Stimulated activated CD8-positive, alpha-beta memory T cell treated with anti-CD3 and anti-CD28 coated beads, Interleukin-4, amount 100 ng/mL, for 4 hours (primary cell): ENCODE measurements at places on chromosomes 1 and 21.

- DNase-seq, result no peak
These were observed 21.6 kb downstream of the MAPKAPK2 start for GRCh38 chr1:206706298-206706791.

- DNase-seq, result no peak
These were observed 672.3 kb upstream of the CXADR start for GRCh38 chr21:16840538-16840937.

GRCh38 chr1:6386371-6386949 is 7.1 kb downstream of the ACOT7 start:
- DNase-seq, result no peak

GRCh38 chr1:228258486-228258885 is 50.6 kb downstream of the OBSCN start:
- DNase-seq, result no peak

- DNase-seq, result no peak
These were observed 128.4 kb downstream of the RGS21 start for GRCh38 chr1:192445241-192445640.

DNA sequence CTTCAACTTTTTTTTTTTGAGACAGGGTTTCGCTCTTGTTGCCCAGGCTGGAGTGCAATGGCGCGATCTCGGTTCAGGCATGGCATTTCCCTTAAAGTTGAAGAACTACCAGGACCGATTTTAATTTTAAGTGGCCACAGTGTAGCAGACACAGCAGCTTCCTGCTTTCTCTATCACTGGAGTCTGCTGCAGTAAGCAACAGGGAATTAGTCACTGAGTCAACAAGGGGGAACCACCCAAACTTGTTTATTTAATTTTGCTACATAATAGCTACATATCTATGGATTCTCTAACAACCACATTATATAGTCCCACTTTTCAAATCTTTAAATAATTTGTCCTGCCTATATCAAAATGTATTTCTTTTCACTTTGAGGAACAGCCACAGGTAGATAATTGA is 12.5 kb upstream of the TNNI3K start:
- DNase-seq, result no peak

DNA sequence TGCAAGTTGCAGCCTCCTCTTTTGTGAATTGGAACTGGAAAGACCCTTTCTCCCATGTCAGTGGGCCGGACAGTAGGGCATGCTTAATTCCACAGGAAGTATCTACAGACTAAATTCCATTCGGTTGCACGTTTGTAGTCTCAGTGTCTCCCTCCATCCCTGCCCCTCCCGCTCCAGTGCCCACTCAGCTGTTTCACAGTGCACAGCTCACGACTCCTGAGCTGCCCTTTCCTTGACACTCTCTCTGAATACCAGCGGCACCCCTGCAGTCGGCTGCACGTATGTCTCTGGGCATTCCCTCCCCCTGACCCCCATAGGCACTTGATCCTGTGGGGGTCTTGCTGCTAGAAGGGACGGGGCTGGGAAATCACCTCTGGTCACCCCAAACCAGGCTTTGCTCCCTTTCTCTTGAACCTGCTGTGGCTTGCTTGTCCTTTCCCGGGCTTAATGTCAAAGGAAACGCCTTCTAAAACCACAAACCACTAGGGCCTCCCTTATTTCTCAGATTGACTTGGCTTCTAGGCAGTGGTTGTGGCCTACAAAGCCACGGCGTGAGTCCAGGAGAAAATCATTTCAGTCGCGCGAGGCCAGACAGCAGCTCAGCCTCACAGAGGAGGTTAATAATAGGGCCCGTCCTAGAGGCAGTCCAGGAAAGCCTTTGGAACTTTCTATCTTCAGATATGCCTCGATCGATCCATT is 365.3 kb upstream of the PROX1 start:
- DNase-seq, result no peak

DNA sequence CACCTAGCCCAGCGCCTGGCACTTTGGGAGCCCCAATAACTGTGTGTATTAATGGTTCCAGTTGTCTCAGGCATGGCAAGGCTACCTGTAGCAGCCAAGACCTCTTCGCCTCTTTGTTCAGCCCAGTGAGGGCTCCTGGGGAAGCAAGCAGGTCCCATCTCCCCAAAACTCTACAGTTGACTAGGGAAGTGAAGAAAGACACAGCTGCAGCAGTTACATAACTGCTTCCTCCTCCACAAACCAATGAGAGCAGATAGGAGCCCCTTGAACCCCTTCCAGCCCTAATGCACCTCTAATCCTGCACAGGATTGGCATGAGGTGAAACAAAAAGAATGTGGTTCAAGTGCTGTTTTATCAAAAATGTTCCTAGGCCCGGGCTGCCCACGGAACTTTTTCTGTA is 100.5 kb downstream of the SYF2 start:
- DNase-seq, result no peak

DNA sequence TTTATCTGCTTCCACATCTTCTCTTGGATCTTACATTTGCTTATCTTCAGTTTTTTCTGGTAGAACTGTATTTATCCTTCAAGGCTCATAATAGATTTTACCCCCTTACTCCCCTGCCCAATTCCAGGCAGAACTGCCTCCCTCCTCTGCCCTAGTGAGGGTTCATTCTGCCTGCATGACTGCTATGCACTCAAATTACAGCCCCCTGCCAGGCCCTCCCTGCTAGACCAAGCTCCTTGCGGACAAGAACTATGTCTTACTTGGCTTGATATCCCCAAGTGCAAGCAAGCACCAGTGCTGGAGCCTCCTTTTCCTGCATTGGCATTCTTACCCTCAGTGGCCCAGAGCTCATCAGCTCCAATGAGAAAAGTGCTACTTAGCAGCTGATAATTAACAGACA is 18.1 kb downstream of the MAPKAPK2 start:
- DNase-seq, result no peak

DNA sequence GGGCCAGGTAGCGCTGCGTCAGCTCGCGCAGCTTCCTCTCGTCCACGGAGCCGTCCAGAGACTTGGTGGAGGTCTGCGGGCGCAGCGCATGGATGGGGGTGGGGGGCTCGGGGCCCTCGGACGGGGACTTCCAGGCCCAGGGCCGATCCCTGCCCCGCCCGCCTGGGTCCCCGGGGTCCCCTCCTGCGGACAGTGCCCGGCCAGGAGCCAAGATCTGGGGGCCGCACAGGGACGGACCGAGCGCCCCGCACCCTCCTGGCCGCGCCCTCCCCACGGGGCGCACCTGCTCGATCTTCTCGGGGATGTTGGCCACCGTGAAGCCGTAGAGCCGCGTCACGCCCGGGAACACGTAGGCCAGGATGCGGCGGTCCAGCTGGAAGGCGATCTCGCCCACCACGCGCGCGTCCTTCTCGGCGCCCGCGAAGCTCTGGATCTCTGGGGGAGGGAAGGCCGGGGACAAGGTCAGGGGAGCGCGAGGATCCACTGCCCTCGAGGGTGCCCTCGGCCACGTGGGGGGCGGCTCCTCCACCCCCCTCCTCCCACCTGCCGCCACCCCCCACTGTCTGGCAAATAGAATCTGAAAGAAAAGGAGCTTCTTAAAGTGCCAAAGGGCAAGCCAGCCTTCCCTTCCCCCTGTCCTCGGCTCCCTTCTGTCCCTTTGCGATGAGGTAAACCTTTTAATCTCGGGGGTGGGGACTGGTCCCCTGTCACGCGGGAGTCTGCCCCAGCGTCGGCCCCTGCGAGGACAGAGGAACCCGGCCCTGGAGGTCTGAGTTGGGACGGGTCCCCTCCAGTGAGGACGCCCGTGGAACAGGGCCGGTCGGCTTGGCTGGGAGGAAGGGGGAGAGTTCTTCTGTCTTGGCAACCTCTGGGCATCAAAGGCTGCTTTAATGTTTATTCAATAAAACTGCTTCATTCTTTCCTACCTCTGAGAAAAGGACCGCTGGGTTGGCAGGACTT is 6.5 kb upstream of the FTCD start:
- no peak for DNase-seq

DNA sequence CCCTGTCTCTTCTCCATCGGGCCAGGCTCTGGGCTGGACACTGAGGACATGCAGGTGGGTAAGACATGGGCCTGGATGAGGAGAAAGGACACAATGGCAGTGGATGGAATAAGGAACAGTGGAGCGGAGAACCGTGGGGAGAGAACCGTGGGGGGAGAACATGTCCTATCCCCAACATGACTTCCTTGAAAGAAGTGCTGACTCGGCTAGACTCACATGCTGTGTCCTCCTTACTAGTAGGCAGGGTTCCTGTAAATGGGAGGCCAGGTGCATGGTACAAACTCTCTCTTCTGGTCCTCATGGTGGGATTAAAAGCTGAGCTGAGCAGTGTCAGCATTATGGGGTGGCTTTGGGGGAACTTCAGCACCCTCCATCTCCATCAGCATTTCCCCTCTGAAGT is 137.4 kb upstream of the CSF3R start:
- no peak for DNase-seq

GRCh38 chr21:43767984-43768867 is 7.9 kb downstream of the CSTB start:
- DNase-seq, result no peak

DNA sequence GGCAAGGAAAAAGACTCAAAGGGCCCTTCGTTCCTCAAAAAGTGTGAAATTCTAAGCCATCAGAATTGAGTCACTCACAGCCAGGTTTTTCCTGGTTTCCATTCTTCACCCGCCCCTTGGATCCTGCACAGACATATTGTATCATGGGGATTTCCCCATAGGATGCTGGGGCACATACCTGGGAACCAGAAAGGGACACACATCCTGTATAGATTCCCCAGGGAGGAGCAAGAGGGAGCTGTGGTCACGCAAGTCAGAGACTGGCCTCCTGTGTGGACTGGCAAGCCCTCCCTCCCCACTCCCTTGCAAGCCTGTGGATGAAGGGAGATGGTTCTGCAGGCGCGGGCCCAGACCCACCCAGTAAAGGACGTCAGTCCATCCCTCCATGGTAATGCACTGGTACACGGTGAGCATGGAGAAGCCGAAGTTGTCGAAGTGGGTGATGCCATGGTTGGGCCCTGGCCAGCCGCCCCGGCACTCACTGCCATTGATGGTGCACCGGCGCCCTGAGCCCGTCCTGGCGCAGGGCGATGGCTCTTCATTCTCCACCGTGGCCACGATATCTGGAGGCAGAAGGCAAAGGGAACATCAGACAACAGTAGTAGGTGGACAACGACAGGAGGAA is 23.2 kb downstream of the CACNA1S start:
- DNase-seq, result no peak

DNA sequence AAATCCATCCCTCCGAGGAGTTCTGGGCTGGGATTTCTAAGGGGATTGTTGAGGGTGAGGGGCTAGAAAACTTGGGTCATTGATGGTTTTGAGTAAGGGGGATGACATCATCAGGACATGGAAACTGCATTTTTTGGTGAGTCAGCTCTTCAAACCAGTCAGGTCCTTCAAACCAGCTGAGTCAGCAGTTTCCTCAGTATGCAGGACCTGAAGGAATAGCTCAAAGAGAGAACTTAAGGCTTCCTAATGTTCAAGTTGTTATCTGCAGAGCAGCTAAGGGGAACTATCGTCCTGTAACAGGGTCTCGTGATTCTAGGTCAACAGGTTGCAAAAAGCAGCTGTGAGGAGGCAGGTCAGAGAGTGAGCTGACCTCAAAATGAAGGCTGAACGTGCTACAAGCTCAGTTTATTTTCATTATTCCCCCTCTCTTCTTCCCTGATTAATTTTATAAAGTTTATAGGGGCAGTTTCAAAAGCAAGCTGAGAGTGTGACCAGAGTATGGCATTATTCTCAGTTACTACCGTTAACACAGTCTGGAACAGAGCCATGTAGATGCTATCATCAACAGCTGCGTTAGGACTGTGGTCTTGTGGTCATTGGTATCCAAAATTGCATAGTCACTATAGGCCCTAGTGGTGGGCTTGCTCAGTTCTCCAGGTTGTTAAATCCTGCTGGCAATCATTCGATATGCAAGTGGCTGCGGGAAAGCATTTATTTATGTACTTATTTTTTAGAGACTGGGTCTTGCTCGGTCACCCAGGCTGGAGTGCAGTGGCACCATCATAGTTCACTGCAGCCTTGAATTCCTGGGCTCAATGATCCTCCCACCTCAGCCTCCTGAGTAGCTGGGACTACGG is 10.7 kb upstream of the SDC3 start:
- DNase-seq, result no peak
